ENCODE measurements at places on chromosomes 3 and 15. TPM values are rescaled to one million over a fixed set of nuclear protein-coding genes. Genes with fewer than 3 reads are reported as not detected.

AADACL2 gene
- not detected for total RNA-seq

ARL6 gene
- 6.4 TPM for total RNA-seq

C3orf20 gene
- 0.23 TPM for total RNA-seq

RPP25 gene
- 7.2 TPM for total RNA-seq

HCN4 gene
- not detected for total RNA-seq

SLC12A8 gene
- 1.6 TPM for total RNA-seq

TERC gene
- total RNA-seq = 21.7 TPM

MYH15 gene
- 0.07 TPM for total RNA-seq

DNA sequence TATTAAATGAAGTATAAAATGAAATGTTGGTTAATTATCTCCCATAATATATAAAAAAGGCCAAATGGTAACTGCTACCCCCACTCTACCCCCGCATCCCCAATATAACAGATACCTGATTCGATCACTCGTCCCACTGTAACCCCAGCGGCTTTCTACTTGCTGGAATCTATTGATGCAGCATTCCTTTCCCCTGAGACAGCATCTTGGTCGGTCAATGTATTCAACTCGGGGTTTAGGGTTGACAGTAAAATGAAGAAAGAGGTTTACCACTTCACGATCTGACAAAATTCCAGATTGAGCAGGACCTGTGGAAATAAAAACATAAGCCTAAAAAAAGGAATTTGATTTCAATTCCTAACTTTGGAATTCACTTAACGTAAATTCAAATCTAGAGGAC lies 18.6 kb upstream of the C15orf40 start:
- no peak overlapping the region for H3K27ac ChIP-seq
- H3K4me3 ChIP-seq = no peak overlapping the region
- H3K4me1 ChIP-seq = no peaks in the 10 kb centered on the region
- no peaks in the 10 kb centered on the region for H3K27me3 ChIP-seq
- DNase-seq = no peak

- no peak for DNase-seq
- H3K36me3 ChIP-seq = no peaks in the 10 kb centered on the region
- no peak overlapping the region for H3K4me3 ChIP-seq
- no peaks in the 10 kb centered on the region for H3K27me3 ChIP-seq
These were observed 30.2 kb downstream of the IDH3A start for GRCh38 chr15:78179286-78179840.

DNA sequence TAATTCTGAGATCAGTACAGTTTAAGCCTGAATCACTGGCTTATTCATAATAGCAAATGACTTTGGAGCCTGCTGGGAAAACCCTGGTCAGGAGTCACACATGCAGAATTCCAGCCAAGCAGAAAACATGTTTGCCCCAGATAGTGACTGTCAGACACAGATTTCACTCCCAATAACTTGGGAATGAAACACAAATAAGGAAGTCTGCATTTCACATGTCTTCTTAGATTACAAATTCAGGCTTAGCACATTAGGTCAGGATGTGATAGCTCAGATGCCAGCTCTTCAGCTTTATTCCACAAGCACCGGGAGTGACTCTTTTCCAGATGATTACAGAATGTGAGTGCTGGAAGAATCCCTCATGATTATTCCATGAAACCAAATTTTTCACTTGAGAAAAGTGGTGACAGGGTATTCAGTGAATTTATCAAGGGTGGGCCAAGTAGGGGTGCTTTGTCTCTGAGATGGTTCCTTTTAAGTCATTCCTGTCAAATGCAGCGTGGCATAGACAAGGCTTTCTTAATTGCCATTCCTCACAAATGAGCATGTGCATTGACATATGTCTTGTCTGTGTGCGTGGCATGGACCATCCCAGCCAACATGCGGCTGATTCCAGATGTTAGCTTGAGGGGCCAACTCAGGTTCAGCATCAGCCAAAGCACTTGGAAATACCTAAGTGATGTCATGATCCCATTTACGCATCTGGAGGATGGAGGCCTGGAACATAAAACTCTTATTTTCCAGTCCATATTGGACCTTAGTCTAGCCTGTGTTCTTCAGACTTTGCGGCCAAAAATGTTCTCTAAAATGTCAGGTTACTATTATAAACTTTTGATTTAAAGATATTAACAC lies 191.0 kb downstream of the EPHB1 start:
- no peak overlapping the region for H3K27ac ChIP-seq
- H3K27me3 ChIP-seq = no peaks in the 10 kb centered on the region
- no peak overlapping the region for H3K4me3 ChIP-seq

GRCh38 chr3:112627919-112628466 lies 12.9 kb downstream of the CCDC80 start:
- H3K36me3 ChIP-seq = no peaks in the 10 kb centered on the region
- H3K4me1 ChIP-seq = no peaks in the 10 kb centered on the region
- no peak overlapping the region for H3K27ac ChIP-seq
- H3K4me3 ChIP-seq = no peak overlapping the region

GRCh38 chr3:178451799-178452198 lies 84.4 kb upstream of the KCNMB2 start:
- no peak overlapping the region for H3K27ac ChIP-seq
- no peaks in the 10 kb centered on the region for H3K36me3 ChIP-seq
- no peaks in the 10 kb centered on the region for H3K4me1 ChIP-seq
- H3K27me3 ChIP-seq = peaks cover 12% of the 10 kb centered on the region
- H3K4me3 ChIP-seq = no peak overlapping the region

- no peaks in the 10 kb centered on the region for H3K27me3 ChIP-seq
- DNase-seq = no peak
- no peak overlapping the region for H3K4me3 ChIP-seq
These were observed 33.3 kb upstream of the PAQR5 start for GRCh38 chr15:69265347-69265955.

- DNase-seq = no peak
- no peaks in the 10 kb centered on the region for H3K27me3 ChIP-seq
- H3K27ac ChIP-seq = no peak overlapping the region
- peaks cover 1% of the 10 kb centered on the region for H3K36me3 ChIP-seq
- no peak overlapping the region for H3K4me3 ChIP-seq
These were observed 17.9 kb upstream of the ANKRD28 start for GRCh38 chr3:15815696-15816095.

DNA sequence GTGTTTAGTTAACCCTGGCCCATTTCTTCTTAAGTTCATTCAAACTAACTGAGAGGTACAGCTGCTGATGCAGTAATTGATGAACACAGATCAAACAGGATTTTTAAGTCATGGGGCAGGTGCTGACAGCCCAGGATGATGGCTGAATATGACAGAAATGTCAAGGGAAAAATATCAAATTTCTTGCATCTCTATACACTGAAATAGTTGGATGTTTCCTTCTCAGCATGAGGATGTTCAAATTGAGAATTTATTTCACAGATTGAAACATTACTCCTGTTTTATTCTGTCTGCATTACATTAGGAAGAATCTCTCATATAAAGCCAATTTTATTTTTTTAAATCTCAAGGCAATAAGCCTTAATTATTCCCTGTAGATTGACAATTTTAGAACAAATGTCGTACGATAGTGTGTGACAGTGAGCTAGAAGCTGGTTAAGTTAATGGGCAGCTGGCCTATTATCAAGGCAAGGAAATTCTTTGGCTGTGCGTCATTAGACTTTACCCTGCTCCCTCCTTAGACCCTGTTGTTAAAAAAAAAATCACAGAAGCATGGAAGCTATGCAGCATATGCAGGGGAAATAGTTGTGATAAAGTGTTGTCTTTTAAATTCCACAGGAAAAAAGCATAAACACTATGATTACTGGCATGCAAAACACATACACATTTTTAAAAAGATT lies 183.8 kb upstream of the KCNMB2 start:
- no peaks in the 10 kb centered on the region for H3K36me3 ChIP-seq
- DNase-seq = no peak
- H3K4me3 ChIP-seq = no peak overlapping the region
- peaks cover 5% of the 10 kb centered on the region for H3K4me1 ChIP-seq

DNA sequence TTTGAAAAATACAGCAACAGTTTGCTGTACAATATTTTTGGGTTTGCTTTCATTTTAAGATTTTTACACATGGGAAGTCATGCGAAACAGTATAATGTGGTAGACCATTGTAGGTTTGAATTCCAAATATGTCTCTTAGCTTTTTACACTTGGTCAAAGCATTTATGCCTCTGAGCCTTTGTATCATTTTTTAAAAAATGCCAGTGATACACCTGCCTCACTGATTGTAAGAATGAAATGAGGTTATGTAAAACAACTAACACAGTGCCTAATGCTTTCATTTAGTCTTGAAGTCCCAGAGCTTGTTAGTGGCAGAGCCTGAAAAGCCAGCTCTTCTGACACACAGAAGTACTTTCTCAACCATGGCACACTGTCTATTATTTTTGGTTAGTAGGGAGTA lies 202.0 kb downstream of the UBE2E2 start:
- DNase-seq = no peak
- peaks cover 5% of the 10 kb centered on the region for H3K27me3 ChIP-seq
- no peaks in the 10 kb centered on the region for H3K36me3 ChIP-seq
- H3K4me1 ChIP-seq = peaks cover 14% of the 10 kb centered on the region

DNA sequence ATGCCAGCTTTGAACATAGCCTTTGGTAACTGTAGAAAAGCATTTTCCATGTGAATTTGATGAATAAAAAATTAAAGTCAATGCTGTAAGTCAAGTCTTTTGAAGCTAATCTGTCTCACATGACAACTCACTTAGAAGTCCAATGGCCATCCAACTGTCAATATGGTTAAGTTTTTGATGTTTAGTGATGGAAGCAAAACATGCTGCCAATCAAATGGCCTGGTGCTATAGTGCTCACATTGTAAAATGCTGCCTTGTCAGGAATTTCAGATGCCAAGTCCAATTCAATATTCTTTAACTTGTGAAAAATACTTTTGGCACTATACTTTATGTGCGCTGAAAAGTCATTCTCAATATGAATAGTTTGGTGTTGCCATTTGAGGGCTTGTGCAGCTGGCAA lies 1361.8 kb upstream of the ALCAM start:
- H3K4me1 ChIP-seq = no peaks in the 10 kb centered on the region
- DNase-seq = no peak
- no peak overlapping the region for H3K4me3 ChIP-seq
- H3K36me3 ChIP-seq = no peaks in the 10 kb centered on the region
- H3K27ac ChIP-seq = no peak overlapping the region

GRCh38 chr3:162865466-162865865 lies 1368.9 kb downstream of the OTOL1 start:
- no peak overlapping the region for H3K27ac ChIP-seq
- no peak for DNase-seq
- H3K4me1 ChIP-seq = no peaks in the 10 kb centered on the region
- no peak overlapping the region for H3K4me3 ChIP-seq
- no peaks in the 10 kb centered on the region for H3K27me3 ChIP-seq
- no peaks in the 10 kb centered on the region for H3K36me3 ChIP-seq

- H3K36me3 ChIP-seq = no peaks in the 10 kb centered on the region
- H3K27ac ChIP-seq = no peak overlapping the region
- H3K4me3 ChIP-seq = no peak overlapping the region
These were observed 43.5 kb upstream of the SLC41A3 start for GRCh38 chr3:126127452-126127851.

DNA sequence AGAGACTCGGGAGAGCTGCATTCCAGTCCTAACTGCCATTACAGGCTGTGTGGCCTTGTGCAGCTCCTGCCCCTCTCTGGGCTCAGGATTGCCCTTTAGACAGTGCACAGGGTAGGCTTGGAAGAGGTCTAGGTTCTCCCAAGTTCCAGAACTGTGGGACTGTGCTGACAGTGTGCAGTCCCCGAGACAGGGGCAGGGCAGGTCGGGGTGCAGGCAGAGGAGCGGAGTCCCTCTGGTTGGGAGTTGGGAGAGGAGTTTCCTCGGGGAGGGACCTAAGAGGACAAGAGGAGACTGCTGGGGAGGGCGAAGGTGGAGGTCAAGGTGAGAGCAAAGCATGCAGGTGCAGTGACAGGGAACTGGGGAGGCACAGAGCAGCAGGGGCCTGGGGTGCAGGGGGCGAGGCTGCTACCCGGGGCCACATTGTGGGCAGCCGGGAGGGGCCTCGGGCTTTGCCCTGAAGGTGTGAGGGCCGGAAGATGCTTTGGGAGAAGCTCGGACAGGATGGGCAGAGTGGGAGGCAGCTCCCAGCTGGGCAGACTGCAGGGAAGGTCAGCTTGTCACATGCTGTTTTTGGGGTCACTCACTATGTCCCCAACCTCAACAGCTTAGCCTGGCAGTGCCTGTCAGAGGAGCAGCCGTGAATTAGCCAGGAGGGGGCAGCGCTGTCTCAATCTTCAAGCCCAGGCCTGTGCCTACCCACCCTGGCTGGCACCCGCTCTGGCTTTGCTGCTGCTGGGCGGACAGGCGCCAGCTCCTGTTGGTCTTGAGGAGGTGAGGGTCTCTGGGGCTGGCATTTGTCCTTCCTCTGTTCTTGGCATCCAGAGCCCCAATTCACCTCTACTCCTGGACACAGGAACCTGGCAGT lies 15.4 kb upstream of the CSPG4 start:
- H3K4me3 ChIP-seq = no peak overlapping the region
- no peak overlapping the region for H3K27ac ChIP-seq
- peak; percentile 86 for DNase-seq
- peaks cover 7% of the 10 kb centered on the region for H3K27me3 ChIP-seq
- peaks cover 13% of the 10 kb centered on the region for H3K4me1 ChIP-seq

GRCh38 chr3:63202529-63202928 lies 75.6 kb upstream of the SYNPR start:
- no peaks in the 10 kb centered on the region for H3K4me1 ChIP-seq
- no peak overlapping the region for H3K4me3 ChIP-seq
- H3K36me3 ChIP-seq = no peaks in the 10 kb centered on the region
- no peaks in the 10 kb centered on the region for H3K27me3 ChIP-seq
- DNase-seq = no peak

- no peak overlapping the region for H3K4me3 ChIP-seq
- H3K36me3 ChIP-seq = no peaks in the 10 kb centered on the region
- H3K27ac ChIP-seq = no peak overlapping the region
- peaks cover 16% of the 10 kb centered on the region for H3K27me3 ChIP-seq
- no peak for DNase-seq
These were observed 77.5 kb upstream of the TNFAIP8L3 start for GRCh38 chr15:51172193-51172592.

DNA sequence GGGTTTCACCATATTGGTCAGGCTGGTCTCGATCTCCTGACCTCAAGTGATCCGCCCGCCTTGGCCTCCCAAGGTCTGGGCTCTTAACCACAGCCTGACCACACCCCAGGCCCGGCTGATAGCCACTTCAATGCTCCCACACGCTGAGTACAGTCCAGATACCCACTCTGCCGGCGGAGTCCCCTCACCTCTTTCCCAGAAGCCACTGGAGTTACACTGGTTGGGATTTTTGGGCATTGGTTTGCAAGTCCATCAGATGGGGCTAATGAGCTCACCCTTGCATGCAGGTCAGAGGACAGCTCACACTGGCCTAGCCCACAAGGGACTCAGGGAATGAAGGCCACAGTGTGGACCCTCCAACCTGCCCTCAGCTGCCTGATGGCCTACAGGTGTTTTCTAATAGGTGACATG lies 60.1 kb downstream of the IQSEC1 start:
- peak overlapping the region; percentile 68 for H3K4me3 ChIP-seq
- no peak for DNase-seq
- H3K4me1 ChIP-seq = peaks cover 87% of the 10 kb centered on the region
- no peaks in the 10 kb centered on the region for H3K27me3 ChIP-seq
- peaks cover 18% of the 10 kb centered on the region for H3K36me3 ChIP-seq

DNA sequence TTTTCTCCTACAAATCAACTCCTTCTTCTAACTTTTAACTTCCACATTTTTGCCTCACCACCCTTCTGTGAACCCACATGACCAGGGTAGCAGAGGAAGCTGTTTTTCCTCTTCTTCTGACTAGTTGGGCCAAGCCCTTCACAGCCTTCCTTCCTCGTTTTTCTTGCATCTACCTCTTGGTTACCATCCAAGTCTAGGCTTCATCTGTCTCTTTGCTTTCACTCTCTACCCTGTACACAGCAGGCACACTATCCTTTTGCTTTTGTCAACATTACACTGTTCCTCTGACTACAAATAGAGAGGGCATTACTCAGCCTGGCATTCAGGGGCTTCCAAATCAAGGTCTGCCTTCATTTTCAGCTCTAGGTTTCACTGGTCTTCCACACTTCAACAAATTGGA lies 22.0 kb downstream of the SLC9A9 start:
- peaks cover 28% of the 10 kb centered on the region for H3K4me1 ChIP-seq
- DNase-seq = no peak
- H3K4me3 ChIP-seq = no peak overlapping the region

Measured in activated CD8-positive, alpha-beta T cell treated with anti-CD3 and anti-CD28 coated beads for 36 hours (primary cell).